ENCODE measurements at places on chromosomes 12 and 14.

- DNase-seq: no peak
Measured at GRCh38 chr12:41910578-41911320, 233.9 kb downstream of the GXYLT1 start.

DNA sequence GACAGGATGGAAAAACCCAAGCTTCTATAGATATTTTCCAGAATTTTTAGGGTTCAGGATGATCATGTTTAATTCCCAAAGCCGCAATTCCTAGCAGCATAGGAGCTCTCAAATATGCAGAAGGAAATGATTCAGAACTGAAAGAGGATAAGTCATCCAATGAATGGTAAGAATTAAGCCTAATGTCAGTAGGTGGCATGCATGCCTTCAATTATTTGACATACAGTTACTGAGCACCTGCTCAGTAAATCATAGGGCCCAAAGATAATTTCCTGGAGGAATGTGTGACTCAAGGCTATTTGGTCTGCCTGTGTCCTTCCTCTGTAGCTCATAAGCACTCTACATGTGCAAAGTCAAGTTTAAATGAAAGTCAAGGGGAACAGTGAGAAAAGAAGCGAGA, 116.8 kb upstream of the SLC38A4 start:
- DNase-seq: no peak

DNA sequence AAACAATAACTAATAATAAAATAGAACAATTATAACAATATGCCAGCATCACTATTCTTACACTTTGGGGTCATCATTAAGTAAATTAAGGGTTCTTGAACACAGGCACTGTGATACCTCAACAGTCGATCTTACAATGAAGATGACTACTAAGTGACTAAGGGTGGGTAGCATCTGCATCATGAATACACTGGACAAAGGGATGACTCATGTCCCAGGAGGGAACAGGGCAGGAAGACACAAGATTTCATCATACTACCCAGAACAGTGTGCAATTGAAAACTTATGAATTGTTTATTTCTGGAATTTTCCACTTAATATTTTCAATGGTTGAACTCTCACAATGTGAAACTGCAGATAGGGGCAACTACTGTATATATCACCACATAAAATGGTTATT, 19.7 kb downstream of the TSPAN19 start:
- DNase-seq: peak; percentile 95

- no peak for DNase-seq
Measured at GRCh38 chr12:51630986-51631385, 40.0 kb downstream of the SCN8A start.

DNA sequence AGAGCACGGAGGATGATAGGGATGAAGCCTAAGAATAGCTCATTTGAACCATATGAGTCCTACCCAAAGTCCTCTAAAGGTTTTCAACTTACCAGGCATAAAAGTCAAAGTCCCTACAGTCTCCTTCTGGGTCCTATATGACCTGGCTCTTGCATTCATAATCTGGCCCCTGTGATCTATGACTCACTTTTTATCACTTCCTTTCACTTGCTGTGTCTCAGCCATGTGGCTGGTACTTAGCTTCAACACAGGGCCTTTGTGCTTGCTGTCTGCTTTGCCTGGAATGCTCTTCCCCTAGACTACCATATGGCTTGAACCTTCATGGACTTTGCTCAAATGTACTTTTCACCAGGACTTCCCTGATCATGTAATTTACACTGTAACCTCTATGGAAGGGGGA, 137.6 kb upstream of the TMTC1 start:
- peak; percentile 42 for DNase-seq

- no peak for DNase-seq
Measured at GRCh38 chr12:122100568-122100967, 22.0 kb downstream of the MLXIP start.
